Right forelimb (tissue), 1 donor: ENCODE measurements at places on chromosomes 13 and 19.

DNA sequence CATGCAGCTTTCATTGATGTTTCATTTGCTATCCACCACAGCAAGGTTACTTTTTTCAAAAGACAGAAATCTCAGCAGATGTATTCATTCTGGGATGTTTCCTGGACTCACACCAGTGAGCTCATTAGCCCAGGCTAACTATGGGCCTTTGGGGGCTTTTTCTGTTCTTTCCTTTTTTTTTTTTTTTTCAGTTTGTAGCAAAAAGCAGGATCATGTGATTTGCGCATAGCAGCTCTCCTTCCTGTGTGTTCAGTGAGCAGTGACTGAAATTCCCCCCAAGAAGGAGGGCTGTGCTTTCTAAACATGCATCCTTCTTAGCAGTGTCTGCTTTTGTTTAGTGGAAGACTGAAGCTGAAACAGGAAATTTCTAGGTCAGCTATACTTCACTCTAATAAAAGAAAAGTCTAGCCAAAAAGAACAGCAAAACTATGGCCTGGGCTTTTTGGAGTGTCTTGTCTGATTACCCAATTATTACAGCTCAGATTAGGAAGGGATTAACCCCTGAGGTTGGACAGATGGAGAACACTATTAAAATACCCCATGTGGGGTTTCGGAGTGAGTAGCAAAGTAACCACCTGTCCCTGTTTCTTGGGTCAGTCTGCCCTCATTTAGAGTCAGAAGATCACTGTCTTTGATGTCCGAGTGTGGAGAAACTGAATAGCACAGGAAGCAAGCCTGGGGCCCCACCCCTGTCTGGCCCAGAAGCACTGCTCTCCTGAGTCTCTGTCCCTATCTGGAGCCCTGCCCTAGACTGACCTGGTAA lies 8.9 kb upstream of the AMER2 start:
- DNase-seq, result no peak

- no peak for DNase-seq
Measured at GRCh38 chr13:97005625-97006262, 11.5 kb upstream of the OXGR1 start.

- DNase-seq, result no peak
Measured at GRCh38 chr19:52115526-52116053, 20.0 kb upstream of the ZNF841 start.

DNA sequence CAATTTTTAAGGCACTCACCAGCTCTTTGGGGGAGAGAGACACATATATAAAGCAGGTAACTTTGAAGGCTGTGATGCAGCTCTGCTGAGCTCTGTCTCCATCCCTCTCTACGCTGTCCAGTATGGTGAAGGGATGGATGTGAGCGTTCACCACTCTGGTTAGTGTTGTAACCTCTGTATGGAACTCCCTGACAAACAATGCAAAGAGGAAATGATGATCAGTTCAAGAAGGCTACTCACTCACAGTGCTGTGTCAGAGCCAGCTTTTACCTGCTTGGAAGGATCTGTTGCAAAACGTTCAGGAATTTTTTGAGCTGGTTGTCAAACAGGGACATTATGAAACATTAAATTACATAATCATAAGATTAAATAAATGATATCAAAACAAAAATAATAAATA lies 90.8 kb upstream of the SLC10A2 start:
- no peak for DNase-seq

- no peak for DNase-seq
Measured at GRCh38 chr13:72141855-72142519, 275.0 kb upstream of the DACH1 start.

DNA sequence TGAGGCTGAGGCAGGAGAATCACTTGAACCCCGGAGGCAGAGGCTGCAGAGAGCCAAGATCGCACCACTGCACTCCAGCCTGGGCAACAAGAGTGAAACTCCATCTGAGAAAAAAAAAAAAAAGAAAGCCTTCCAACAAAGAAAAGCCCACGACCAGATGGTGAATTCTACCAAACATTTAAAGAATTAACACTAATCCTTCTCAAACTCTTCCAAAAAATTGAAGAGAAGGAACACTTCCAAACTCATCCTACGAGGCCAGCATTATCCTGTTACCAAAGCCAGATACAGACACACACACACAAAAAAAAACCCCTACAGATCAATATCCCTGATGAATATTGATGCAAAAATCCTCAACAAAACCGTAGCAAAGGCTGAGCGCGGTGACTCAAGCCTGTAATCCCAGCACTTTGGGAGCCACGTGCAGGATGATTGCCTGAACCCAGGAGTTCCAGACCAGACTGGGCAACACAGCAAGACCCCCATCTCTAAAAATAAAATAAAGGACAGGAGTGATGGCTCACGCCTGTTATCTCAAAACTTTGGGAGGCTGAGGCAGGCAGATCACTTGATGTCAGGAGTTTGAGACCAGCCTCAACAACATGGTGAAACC lies 6.2 kb upstream of the EVI5L start:
- no peak for DNase-seq

DNA sequence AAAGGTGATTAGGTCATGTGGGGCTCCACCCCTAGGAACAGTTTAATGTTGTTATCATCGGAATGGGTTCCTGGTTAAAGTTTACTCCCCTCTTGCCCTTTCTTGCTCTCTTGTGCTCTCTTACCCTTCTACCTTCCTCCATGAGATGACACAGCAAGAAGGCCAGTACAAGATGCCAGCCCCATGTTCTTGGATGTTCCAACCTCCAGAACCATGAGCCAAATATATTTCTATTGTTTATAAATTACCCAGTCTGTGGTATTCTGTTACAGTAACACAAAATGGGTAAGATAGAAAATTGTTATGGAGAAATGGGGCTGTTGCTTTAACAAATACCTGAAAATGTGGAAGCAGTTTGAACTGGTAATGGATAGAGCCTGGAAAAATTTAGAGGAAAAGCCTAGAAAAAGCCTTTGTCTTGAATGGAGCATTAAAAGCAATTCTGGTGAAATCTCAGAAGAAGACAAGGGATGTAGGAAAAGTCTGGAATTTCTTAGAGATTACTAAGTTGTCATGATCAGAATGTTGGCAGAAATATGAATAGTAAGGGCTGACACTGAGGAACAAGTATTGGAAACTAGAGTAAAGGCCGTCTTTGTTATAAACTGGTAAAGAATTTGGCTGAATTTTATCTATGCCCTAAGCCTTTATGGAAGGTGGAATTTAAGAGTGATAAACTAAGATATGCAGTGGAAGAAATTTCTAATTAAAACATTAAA lies 53.5 kb upstream of the TSC22D1 start:
- DNase-seq, result no peak

DNA sequence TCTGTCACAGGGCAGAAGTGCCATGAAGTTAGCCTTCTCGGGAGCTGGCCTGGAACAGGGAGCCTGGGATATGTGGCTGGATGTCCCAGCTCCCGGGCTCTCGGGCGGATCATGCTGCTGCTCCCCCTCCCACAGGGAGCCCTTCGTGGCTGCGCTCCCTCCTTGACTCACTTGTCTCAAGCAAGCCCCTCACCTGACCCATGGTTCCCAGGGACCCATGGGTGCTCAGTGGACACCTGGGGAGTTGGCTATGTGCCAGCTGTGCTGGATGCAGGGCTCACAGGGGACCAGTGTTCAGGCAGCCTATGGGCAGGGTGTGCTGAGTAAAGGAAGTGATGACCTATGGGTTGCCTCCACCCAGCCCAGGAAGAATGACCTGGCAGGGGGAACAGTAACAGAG lies 213.1 kb upstream of the SGCG start:
- DNase-seq, result no peak

- DNase-seq, result no peak
Measured at GRCh38 chr13:107907065-107907805, 308.1 kb downstream of the LIG4 start.

DNA sequence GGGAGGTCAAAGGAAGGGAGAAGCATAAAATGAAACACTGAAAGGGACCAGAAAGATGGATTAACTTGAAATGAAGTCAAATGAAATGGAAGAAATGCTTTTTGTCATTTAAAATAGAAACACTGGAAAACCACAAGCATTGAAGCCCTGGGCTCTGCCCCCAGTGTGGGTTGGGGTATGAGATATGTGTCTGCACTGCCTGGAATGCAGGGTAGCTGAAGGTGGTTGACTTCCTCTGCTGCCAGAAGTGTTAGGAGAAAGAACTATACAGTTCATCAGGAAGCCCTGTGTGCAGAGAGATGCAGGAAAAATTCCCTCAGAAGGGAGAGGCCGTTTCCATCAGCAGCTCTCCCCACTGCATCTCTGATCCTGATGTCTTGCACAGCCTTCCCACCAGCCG lies 69.2 kb downstream of the DHRS12 start:
- no peak for DNase-seq

DNA sequence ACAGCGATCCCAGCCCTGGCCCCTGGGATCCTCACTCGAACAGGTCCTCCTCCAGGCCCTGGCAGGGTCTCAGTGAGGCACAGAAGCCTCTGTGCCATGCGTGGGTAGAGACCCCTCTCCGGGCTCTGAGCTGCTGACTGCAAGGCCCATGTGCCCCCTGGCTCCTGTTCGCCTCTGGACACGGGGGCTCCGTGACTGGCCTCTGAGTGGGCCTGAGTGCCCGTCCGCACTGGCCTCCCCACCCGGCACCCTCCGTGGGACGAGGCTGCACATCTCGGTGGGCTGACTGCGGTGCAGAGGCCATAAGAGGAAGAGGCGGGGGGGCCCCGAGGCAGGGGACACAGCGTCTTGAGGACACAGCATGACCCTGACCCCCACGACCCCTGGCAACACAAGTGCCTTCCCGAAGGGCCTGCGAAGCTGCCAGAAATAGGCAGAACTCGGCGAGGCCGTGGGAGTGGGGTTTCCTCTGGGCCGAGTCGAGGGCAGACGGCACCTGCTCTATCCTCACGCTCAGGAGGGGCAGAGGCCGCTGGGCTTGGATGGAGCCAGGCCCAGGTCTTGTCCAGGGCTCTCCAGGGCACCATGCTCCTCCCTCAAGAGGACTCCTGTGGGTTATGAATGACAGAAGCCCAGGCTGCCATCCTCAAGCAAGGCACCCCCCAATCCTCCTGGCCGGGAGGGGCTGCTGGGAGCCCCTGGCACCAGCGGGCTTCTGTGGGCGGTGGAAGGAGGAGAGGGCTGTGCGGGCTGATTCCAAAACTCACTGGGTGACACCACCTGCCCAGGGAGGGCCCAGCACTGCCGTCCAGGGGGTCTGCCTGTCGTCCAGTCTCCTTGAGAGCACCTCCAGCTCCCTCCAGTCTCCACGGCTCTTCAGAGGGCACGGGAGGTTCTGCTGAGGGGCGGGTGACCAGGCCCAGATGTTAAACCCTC lies 52.6 kb downstream of the RASA3 start:
- peak; percentile 42 for DNase-seq

DNA sequence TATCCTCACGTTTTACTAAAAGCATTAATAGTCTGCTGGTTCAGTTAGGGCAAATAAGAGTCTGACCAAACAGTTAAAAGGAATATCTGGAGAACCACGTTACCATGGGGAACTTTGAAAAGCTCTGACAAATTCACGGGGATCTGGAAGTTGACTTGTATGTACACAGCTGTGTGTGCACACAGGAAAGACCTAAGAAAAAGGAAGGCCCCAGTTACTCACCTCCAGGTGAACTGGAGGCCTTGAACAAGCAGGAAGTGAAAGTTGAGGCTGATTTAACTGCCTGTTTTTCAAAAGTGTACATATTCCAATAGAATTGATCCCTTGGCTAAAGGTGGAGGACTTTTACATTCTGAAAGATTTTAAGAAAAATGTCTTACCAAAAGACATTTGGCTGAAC lies 1891.6 kb upstream of the PCDH20 start:
- DNase-seq, result no peak

DNA sequence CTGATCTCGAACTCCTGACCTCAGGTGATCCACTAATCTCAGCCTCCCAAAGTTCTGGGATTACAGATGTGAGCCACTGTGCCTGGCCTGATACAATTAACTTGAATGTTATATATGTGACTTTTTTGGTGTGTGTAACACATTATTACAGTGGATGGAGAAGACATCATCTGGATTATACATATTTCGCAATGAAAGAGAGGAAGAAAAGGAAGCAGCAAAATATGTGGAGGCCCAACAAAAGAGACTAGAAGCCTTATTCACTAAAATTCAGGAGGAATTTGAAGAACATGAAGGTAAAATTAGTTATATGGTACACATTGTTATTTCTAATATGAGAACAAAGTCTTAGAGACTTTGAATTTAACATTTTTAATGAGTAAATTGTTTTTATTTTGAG lies 55.5 kb downstream of the BRCA2 start:
- no peak for DNase-seq

DNA sequence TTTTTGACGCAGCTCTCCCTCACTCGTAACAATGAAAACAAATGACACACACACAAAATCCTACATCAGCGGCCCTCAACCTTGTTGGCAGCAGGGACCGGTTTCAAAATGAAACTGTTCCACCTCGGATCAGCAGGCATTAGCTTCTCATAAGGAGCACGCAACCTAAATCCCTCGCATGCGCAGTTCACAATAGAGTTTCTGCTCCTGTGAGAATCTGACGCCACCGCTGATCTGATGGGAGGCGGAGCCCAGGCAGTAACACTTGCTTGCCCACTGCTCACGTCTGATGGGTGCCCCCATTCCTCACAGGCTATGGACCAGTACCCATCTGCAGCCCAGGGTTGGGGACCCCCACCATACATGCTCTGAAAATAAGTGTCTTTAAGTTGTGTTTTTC lies 43.4 kb downstream of the DHRS12 start:
- DNase-seq, result no peak

DNA sequence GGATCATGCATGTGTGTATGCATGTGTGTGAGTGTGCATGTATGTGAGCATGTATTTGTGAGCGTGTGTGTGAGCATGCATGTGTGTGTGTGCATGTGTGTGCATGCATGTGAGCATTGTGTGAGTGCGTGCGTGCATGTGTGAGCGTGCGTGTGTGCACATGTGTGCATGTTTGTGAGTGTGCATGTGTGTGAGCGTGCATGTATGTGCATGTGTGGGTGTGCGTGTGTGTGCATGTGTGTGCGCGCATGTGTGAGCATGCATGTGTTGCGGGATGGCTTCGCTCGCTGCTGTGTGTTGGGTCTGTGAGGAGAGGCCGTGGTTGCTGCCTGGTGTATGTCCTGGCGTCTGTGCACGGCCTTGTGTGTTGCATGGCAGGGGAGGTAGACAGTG lies 32.4 kb downstream of the PAK4 start:
- DNase-seq, result no peak

DNA sequence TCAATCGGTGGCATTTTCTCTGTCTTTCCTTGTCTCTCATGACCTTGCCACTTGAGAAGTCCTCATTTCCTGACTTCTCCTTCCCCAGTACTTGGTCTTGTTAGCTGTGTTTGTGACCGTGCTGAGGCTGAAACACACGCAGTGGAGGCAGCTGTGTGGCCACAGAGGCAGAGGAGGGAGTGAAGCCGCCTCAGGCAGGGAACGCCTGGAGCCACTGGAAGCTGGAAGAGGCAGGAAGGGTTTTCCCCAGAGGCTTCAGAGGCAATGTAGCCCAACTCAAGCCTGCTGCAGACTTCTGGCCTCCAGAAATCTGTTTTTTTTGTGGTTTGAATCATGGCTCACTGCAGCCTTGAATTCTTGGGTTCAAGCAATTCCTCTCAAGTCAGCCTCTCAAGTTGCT lies 29.2 kb upstream of the ARGLU1 start:
- DNase-seq, result no peak
